ENCODE measurements at places on chromosomes 1 and 21.

GRCh38 chr1:210794445-210794844, 339.5 kb downstream of the KCNH1 start:
- DNase-seq = no peak

GRCh38 chr21:45551316-45551715, 9.1 kb upstream of the SLC19A1 start:
- DNase-seq = no peak

DNA sequence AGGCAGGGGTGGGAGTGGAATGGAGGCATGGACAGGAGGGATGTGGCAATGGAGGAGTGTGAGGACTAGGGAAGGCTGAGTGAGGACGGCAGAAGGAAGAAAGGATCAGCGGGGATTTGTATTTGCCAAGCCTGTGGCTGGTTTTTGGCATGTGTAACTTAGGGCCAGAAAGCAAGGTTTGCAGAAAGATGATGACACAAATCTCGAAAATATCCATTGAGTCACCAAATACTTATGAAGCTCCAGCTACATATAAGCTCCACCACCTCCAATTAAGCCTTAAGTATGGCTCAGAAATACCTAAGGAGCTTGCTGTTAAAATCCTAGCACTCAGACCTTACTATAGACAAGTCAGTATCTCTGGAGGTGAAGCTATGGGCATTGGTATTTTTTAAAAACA, 90.1 kb downstream of the OMA1 start:
- DNase-seq = peak; percentile 83

GRCh38 chr1:185894791-185895190, 160.6 kb downstream of the HMCN1 start:
- DNase-seq = no peak

DNA sequence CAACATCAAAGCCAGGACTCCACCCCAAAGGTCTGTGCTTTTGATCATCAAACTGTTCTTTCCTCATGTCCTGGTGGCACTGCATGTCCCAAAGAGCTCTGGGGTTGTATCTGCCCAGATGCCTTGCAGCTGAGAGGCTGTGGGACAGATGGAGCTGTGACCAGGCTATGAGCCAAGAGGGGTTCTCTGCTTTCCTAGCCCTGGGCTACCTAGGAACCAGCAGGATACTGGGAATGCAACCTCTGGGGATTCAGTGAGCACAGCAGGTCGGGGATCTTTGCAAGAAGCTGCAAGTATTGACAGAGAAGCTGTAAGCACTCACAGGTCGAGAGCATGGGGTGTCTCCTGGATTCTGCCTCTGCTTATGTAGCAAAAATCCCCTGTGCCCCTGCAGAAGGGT, 186.6 kb downstream of the GRIK3 start:
- DNase-seq = no peak

- DNase-seq = no peak
Observed at GRCh38 chr1:59173721-59174120, 123.2 kb upstream of the FGGY start.

- no peak for DNase-seq
Observed at GRCh38 chr1:202009326-202010179, 834 bp upstream of the ELF3 start.

DNA sequence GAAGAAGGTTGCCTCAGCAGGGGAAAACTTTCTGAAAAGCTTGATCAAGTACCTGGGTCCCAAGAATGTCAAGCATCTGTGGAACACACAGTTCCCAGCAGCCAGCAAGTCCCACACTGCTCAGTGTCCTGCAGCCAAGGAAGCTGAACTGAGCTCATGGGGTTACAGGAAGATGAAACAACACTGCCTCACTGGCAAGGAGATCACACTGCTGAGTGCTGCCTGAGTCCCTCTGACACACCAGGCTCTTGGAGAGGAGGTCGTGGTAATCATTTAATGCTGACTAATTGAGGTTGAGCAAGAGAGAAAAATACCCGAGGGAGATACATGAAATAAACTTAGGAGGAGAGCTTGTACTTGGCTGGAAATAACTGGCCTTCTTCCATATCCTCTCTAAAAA, 75.2 kb downstream of the MPZL1 start:
- peak; percentile 97 for DNase-seq

DNA sequence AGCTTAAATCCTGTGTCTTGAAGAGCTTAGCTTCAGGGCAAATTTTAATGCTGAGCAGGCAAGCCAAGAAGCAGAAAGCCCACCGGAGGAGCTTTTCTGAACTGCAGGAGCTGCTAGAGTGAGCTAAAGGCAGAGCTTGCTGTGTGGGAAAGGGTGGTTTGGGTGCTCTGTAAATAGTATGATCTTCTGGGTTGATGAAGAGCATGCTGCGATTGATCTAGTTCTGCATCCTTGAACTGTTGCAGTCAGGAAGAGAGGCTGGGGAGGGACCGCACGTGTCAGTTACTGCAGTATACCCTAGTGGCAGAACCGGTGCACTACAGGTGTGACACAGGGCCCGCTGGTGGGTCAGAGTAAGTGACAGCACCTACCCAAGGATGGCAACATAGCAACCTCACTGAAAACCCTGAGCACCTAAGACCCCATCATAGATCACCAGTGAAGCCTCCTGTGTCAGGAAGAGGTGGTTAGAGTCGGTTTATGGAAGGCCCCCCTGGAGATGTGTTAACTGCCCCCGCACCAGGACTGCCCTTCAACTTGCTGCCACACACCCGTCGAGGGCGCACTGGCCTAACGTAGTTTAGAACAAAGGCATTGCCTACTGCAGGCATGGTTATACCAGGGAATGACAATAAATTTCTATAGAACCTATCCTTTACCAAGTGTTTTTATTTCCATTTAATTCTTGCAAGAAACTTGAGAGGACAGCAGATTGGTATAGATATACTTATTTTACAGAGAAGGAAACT, 146.0 kb upstream of the KIAA0040 start:
- DNase-seq = no peak

- no peak for DNase-seq
Observed at GRCh38 chr1:94038511-94038910, 82.4 kb downstream of the ABCA4 start.

DNA sequence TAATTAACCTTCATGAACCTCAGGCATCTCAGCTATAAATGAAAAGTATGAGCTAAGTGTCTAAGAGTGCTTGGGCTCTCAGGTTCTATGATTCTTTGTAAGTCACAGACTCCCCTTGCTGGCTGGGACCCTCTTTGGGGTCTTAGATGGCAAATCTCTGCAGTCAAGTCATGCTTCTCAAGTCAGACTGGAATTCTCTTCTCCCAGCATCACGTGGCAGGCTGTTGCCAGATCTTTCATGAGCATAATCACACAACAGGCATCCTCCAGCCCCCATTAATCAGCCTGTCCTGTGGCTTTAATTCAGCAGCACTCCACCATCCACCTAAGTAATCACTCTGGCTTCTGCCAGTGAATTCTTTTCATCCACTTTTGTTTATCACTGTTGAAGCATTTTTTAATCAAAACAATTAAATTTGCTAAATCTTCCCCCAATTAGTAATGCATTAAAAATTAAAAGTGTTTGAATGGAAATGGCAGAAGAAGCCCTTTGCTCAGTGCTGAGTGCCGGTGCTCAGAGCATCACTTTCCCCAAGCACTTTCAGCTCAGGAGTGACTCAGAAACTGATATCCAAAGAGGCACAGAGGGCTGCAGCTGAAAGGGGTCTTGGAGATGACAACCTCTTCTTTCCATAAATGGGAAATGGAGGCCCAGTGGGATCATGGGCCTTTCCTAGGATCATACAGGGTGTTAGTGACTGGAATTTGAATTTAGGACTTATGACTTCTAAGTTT, 50.2 kb downstream of the C8A start:
- DNase-seq = no peak

Data from AG09309 (cell line).